Sigmoid colon (tissue), 7 donors: ENCODE measurements at places on chromosomes 6 and 20. TPM values are rescaled to one million over a fixed set of nuclear protein-coding genes. Genes with fewer than 3 reads are reported as not detected.
A peak's percentile ranks its signal among the peaks of the same experiment; 100 is the strongest.

Gene AMD1
- 44.6 TPM for total RNA-seq

Gene HLA-DRB5
- 1.1 TPM for total RNA-seq

Gene UST
- total RNA-seq = 35.2 TPM

GRCh38 chr20:33830371-33830770 lies 19.2 kb downstream of the CHMP4B start:
- H3K4me1 ChIP-seq = peaks cover 96% of the 10 kb centered on the region
- no peaks in the 10 kb centered on the region for H3K27me3 ChIP-seq
- no peak overlapping the region for H3K4me3 ChIP-seq
- no peak for DNase-seq
- H3K27ac ChIP-seq = peak overlapping the region; percentile 68

Gene PEX3
- 16.1 TPM for total RNA-seq

Gene TRIM15
- not detected for total RNA-seq

- no peak overlapping the region for H3K27ac ChIP-seq
- no peaks in the 10 kb centered on the region for H3K4me1 ChIP-seq
- H3K27me3 ChIP-seq = no peaks in the 10 kb centered on the region
- H3K4me3 ChIP-seq = no peak overlapping the region
- H3K36me3 ChIP-seq = no peaks in the 10 kb centered on the region
Observed at GRCh38 chr6:32327103-32327502, 44.6 kb downstream of the TSBP1 start.

Gene SNAP25
- total RNA-seq = 9.4 TPM

- no peaks in the 10 kb centered on the region for H3K36me3 ChIP-seq
- no peak for DNase-seq
- H3K4me3 ChIP-seq = no peak overlapping the region
- no peaks in the 10 kb centered on the region for H3K4me1 ChIP-seq
- no peaks in the 10 kb centered on the region for H3K27me3 ChIP-seq
- no peak overlapping the region for H3K27ac ChIP-seq
Observed at GRCh38 chr6:166579237-166579850, 7.1 kb downstream of the RAMACL start.

DNA sequence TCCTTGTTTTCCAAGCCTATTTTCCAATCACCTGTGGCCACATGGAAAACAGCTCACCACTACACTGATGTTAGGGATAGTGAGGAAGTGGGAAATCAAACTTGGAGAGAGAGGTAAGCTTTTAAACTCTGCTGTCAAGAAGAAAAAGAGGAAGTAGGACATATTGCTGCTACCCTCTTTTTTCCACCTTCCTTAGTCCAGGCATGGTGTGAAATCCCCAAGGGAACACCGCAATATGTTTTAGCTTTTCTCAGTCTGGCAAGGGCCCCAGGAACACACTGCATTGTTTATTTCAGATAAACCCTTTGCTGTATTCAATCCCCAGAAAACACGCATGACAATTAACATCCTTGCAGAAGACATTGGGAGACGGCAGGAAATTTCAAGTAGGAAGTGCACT lies 61.3 kb downstream of the HS3ST5 start:
- no peak overlapping the region for H3K27ac ChIP-seq
- no peaks in the 10 kb centered on the region for H3K4me1 ChIP-seq
- no peaks in the 10 kb centered on the region for H3K36me3 ChIP-seq
- H3K27me3 ChIP-seq = no peaks in the 10 kb centered on the region

DNA sequence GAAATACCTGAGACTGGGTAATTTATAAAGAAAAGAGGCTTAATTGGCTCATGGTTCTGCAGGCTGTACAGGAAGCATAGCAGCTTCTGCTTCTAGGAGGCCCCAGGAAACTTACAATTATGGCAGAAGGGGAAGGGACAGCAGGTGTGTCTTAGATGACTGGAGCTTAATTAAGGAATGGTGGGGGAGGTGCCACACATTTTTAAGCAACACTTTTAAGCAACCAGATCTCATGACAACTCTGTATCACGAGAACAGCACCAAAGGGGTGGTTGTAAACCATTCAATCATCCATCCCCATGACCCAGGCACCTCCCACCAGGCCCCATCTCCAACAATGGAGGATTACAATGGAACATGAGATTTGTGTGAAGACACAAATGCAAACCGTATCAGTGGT lies 26.9 kb downstream of the FIG4 start:
- H3K4me1 ChIP-seq = no peaks in the 10 kb centered on the region
- no peak overlapping the region for H3K4me3 ChIP-seq
- H3K27ac ChIP-seq = no peak overlapping the region
- DNase-seq = no peak
- H3K36me3 ChIP-seq = no peaks in the 10 kb centered on the region

Gene CABLES2
- 5.5 TPM for total RNA-seq

GRCh38 chr20:24522452-24523330 lies 53.3 kb downstream of the SYNDIG1 start:
- no peak overlapping the region for H3K27ac ChIP-seq
- H3K4me3 ChIP-seq = no peak overlapping the region
- no peaks in the 10 kb centered on the region for H3K27me3 ChIP-seq
- no peaks in the 10 kb centered on the region for H3K36me3 ChIP-seq

DNA sequence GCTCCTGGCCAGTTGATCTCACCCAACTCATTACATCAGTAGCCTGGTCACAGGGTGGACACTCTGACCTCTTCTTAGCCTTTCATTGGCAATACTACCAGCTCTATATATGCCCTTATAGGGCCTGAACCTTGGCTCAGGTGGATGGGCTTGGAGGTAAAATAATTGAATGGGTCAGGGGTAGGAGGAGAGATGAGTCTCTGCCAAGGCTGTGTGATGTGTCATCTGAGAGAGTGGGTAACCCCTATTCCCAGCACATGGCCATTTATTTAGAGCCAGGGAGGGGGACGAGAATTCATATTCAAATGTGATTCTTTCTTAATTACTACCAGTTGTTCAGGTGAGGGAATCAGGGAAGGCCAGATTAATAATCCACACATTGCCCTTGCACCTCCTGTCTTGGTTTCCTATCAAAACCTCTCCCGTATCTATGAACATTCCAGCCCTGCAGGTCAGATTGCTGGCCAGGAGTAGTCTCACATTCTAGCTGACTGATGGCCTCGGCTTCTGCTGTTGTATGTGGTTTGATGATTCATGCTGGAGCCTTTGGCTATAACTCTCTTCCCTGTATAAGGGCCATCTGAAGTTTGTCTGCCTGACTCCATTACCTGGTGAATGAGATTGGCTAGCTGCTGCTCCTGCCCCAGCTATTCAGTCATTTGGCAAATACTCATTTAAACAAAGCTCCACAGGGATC lies 13.4 kb downstream of the C20orf173 start:
- no peaks in the 10 kb centered on the region for H3K27me3 ChIP-seq
- peaks cover 9% of the 10 kb centered on the region for H3K4me1 ChIP-seq
- H3K27ac ChIP-seq = no peak overlapping the region
- no peak for DNase-seq
- no peak overlapping the region for H3K4me3 ChIP-seq
- peaks cover 4% of the 10 kb centered on the region for H3K36me3 ChIP-seq

Gene PTCHD4
- total RNA-seq = 0.14 TPM

Gene MPIG6B
- total RNA-seq = not detected

- H3K27me3 ChIP-seq = peaks cover 38% of the 10 kb centered on the region
- H3K4me1 ChIP-seq = no peaks in the 10 kb centered on the region
- DNase-seq = no peak
- no peak overlapping the region for H3K27ac ChIP-seq
- no peak overlapping the region for H3K4me3 ChIP-seq
Observed at GRCh38 chr6:170298688-170299087, 7.8 kb upstream of the DLL1 start.

GRCh38 chr6:148166339-148166968 lies 176.2 kb upstream of the SASH1 start:
- H3K27me3 ChIP-seq = no peaks in the 10 kb centered on the region
- H3K4me1 ChIP-seq = no peaks in the 10 kb centered on the region
- H3K27ac ChIP-seq = no peak overlapping the region
- no peak overlapping the region for H3K4me3 ChIP-seq
- no peaks in the 10 kb centered on the region for H3K36me3 ChIP-seq
- DNase-seq = no peak

GRCh38 chr20:57160985-57161384 lies 105.5 kb downstream of the BMP7 start:
- no peaks in the 10 kb centered on the region for H3K4me1 ChIP-seq
- no peak overlapping the region for H3K4me3 ChIP-seq
- no peaks in the 10 kb centered on the region for H3K36me3 ChIP-seq
- H3K27ac ChIP-seq = no peak overlapping the region

DNA sequence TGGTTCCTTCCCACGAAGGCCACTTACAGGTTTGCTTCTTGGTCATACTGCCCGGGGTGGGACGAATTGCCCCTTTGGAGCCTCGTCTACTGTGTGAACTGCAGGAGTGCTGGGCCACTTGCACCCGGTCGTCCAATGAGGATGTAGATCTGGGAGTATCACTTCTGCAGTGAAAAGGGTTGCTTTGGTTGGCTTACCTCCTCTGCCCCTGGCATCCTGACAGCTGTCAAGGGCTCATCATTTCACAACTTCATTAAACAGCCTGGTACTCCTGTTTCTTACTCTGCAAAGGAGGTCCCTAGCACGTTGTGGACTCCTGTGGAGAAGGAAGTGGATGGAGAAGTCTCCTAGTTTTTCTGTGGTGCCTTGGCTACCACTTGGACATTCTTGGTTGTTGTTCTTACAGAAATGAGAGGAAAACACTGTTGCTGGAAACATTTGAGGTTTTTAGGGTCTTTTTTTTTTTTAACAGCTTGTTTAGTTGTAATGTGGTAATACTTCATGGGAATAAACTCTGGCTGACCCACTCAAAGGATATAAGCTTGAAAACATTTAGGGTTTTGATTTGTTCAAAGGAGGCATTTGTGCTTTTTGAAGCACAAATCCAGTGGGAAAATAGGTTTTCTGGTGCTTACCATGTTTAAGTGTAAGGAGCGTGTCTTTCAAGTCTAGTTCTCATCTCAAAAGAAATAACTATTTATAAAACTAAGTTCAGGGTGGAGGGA lies 60.7 kb downstream of the AKAP12 start:
- DNase-seq = no peak
- H3K27ac ChIP-seq = peak overlapping the region; percentile 88
- H3K4me3 ChIP-seq = no peak overlapping the region
- H3K4me1 ChIP-seq = peaks cover 49% of the 10 kb centered on the region

DNA sequence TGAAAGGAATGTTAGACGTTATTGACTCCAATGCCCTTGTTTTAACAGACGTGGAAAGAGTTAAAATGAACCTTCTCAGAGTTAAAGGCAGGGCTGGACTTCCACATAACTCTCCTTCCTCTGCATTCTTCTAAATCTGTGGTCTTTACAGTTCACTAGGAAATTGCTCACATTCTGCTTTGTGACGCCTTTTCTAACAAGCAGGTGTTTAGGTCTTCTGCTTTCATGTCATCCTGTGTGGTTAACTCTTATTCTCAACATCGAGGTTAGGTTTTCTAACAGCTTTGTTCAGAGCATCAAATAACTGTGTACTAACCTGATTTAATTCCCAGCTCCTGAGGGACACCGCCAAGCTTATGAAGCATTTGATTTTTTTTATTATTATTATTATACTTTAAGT lies 81.3 kb upstream of the NT5E start:
- H3K4me3 ChIP-seq = no peak overlapping the region
- no peaks in the 10 kb centered on the region for H3K27me3 ChIP-seq
- no peak overlapping the region for H3K27ac ChIP-seq

GRCh38 chr6:144159223-144159622 lies 8.9 kb downstream of the STX11 start:
- H3K27ac ChIP-seq = peak overlapping the region; percentile 1
- peaks cover 12% of the 10 kb centered on the region for H3K4me1 ChIP-seq
- no peaks in the 10 kb centered on the region for H3K36me3 ChIP-seq
- DNase-seq = no peak

- no peaks in the 10 kb centered on the region for H3K27me3 ChIP-seq
- DNase-seq = no peak
- no peak overlapping the region for H3K4me3 ChIP-seq
- H3K27ac ChIP-seq = no peak overlapping the region
- H3K36me3 ChIP-seq = no peaks in the 10 kb centered on the region
Observed at GRCh38 chr6:132954936-132955335, 140.6 kb downstream of the RPS12 start.

DNA sequence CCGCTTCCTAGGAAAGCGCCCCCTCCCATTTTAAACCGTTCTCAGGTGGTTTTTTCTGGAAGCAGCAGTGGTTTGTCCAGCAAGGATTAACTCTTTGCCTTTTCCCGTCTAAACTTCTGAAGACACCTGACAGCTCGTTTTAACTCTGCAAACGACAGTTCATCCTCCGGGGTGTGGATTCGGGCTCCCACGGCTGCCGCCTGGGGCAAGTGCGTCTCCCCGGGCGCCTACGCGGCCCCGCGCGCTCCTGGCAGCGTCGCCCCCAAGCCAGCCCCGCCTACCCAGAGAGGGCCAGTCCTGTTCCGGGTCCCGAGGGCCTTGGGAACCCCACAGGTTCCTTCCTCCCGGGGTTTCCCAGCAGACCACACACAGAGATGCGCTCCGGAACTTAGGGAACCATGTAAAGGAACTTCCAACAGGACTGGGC lies 54.4 kb downstream of the PRR18 start:
- H3K4me3 ChIP-seq = no peak overlapping the region
- H3K4me1 ChIP-seq = peaks cover 10% of the 10 kb centered on the region
- no peaks in the 10 kb centered on the region for H3K36me3 ChIP-seq
- H3K27ac ChIP-seq = no peak overlapping the region
- DNase-seq = no peak
- peaks cover 16% of the 10 kb centered on the region for H3K27me3 ChIP-seq

Gene MCCD1
- not detected for total RNA-seq

GRCh38 chr6:163309491-163310026 lies 105.0 kb upstream of the QKI start:
- no peak overlapping the region for H3K4me3 ChIP-seq
- no peaks in the 10 kb centered on the region for H3K36me3 ChIP-seq
- H3K27ac ChIP-seq = no peak overlapping the region
- H3K4me1 ChIP-seq = no peaks in the 10 kb centered on the region

Gene KCNQ2
- 4.2 TPM for total RNA-seq

GRCh38 chr20:41480054-41480770 lies 113.6 kb upstream of the EMILIN3 start:
- H3K27ac ChIP-seq = no peak overlapping the region
- no peak for DNase-seq
- no peaks in the 10 kb centered on the region for H3K27me3 ChIP-seq

DNA sequence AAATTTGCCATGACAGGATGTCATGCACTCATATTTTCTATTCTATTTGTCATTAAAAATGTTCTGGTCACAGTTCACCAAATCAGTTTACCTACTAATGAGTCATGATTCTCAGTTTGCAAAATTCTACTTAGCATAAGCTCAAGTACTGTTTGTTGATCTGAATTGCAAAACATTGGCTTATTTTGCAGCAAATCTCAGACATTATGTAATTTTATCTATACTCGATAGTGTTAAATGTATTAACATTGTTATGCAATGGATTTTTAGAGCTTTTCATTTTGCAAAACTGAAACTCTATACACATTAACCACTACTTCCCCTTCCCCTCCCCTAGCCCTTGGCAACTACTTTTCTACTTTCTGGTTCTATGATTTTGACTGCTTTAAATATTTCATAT lies 213.8 kb upstream of the ZFP64 start:
- H3K27ac ChIP-seq = no peak overlapping the region
- H3K4me1 ChIP-seq = peaks cover 4% of the 10 kb centered on the region
- H3K36me3 ChIP-seq = no peaks in the 10 kb centered on the region
- H3K4me3 ChIP-seq = no peak overlapping the region
- no peak for DNase-seq
